8988T (cell line): ENCODE measurements at places on chromosomes 7 and 10.

GRCh38 chr10:104052431-104052830, 33.2 kb downstream of the COL17A1 start:
- DNase-seq = no peak

DNA sequence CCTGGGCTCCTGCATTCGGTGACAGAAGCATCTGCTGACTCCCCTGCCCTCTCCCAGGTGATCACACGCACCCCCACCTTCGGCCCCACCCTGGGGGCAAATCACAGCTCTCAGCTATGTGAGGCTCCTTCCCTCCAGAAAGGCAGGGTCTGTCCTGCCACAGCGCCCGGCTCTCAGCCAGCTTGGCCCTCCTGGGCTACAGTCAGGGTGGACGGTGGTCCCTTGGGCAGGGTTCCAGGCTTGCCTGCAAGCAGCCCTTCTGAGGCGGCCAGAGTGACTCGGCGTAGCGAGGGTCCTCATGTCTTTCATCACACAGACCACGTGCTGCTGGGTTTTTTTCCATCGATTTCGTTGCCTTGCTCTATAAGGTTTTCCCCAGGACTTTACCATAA, 53.6 kb upstream of the EBF3 start:
- DNase-seq = no peak

GRCh38 chr7:40597517-40597916, 462.7 kb downstream of the SUGCT start:
- no peak for DNase-seq

GRCh38 chr7:103809229-103809994, 180.0 kb downstream of the RELN start:
- no peak for DNase-seq

DNA sequence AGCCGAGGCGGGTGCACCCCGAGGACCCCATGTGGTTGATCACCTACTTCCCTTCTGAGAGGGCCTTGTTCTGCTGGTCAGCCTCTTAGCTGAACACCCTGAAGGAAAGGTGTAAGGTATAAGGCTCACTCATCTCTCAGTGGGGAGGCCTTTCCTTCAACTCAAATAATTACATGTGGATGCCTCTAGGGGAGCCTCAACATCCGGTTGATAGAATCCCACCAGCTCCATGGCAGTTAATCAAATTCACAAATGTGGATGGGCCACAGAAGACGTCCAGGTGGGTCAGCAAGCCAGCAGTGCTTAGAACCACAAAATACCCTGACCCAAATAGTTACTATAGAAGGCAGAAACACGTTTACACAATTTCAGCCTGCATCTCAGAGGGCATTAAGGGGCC, 37.7 kb upstream of the ZNF32 start:
- DNase-seq = no peak

GRCh38 chr7:151755131-151755801, 121.6 kb downstream of the PRKAG2 start:
- no peak for DNase-seq

DNA sequence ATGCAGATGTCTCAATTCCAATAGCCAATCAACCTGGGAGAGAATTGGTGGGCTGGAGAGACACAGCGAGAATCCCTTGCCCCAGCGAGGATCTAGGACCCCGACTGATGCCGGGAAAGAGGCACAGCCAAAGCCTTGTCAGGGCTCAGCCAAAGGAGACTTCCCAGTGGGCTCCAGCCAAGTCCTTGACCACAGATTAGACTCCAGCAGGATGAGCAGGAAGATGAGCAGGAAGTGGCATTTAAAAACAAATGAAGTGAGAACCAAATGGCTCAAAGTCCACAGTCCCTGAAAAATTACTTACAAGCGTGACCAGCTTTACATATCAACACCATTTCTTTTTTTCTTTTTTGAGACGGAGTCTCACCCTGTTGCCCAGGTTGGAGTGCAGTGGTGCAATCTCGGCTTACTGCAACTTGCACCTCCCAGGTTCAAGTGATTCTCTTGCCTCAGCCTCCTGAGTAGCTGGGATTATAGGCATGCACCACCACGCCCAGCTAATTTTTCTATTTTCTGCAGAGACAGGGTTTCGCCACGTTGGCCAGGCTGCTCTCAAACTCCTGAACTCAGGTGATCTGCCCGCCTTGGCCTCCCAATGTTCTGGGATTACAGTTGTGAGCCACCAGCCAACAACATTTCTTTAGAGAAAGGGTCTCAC, 40.2 kb downstream of the CTBP2 start:
- DNase-seq = no peak

- no peak for DNase-seq
Measured at GRCh38 chr7:22442187-22442881, 57.7 kb downstream of the STEAP1B start.

DNA sequence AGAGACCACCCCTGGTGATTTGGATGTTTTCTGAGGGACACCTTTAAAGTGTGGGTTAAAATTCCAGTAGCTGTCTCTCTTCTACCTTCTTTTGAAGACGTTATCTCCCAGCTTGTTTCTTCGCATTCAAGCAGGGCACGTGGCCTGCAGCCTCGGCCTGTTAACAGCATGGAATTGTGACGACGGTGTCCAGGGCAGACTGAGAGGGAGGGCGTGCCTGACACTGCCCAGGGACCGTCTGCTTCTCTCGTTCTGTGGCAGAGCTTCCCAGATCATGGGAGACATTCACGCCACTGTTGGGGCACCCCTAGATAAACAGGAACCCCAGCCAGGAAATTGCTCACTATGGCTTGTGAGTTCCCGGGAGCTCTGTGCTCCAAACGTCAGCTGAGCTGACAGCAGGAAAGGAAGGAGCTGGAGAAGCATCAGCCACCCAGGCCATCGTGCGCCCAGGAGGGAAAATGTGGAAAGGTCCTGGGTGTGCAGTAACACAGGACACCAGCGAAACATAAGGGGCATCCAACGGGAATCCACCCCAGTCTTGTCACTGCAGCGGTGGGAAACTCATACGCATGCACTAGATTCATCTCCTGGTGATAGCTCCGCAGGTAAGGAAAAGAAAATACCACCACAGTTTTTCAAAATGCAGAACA, 41.1 kb upstream of the RBM33 start:
- DNase-seq = no peak

- DNase-seq = no peak
Measured at GRCh38 chr10:7626283-7626682, 40.5 kb downstream of the ITIH5 start.

DNA sequence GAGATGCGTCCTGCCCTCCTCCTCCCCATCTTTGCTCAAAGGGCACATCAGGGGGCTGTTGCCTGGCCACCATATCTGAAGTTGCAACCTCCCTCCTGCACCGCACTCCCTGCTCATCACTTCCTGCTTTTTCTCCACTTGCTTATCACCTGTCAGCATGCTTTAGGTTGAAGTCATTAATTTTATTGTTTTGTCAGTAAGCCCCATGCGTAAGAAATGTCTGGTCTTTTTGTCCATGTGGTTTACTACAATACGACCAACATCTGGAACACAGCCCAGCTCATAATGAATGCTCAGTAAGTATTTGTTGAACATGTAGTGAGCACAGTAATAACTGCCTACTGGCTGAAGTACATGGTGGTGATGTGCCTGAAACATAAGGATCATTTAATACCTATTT, 71.6 kb upstream of the GJD4 start:
- DNase-seq = no peak

GRCh38 chr10:12351447-12351846, 2.1 kb downstream of the CAMK1D start:
- peak; percentile 37 for DNase-seq

DNA sequence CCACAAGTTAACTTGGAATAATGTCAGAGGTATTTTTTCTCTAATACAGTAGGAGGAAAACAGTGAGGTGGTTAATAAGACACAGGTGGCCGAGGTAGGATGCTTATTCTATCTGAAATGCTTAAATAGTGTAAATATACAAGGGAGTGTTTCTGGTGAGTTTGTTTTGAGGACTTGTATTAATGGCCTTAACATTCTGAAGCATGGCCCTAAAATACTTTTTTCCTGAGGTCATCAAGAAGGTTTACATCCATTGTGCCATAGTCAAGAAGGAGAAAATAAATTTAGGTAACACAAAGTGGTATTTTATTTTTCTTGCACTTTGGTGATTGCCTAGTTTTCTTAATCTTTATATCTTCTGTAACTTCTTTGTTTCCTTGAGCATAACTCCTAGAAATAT, 18.8 kb downstream of the GNAI1 start:
- DNase-seq = no peak
